Tibial nerve (tissue), 4 donors: ENCODE measurements at places on chromosomes 4 and X. TPM values are rescaled to one million over a fixed set of nuclear protein-coding genes. Genes with fewer than 3 reads are reported as not detected.

TBC1D8B gene
- 8.1 TPM for total RNA-seq

DNA sequence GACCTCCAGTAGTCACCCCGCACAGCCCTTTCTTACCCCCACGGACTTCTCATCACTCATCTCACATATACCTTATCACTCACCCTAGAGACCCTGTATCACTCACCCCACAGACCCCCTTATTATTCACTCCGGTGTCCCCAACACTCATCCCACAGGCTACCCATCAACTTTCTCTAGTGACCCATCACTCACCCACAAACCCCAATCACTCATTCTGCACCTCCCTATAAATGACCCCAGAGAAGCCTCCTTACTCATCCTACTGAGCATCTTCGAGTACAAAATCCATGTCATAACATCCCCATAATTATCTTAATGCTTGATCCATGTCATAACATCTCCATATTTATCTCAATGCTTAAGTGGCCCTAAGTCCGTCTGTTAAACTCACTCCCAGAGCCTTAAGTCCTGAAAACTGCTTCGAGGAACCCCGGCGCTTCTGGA lies 934 bp downstream of the ZNF41 start:
- DNase-seq = no peak

GRCh38 chr4:38949411-38950051 lies 81.9 kb downstream of the FAM114A1 start:
- DNase-seq = no peak

- DNase-seq = no peak
Measured at GRCh38 chr4:178056996-178057395, 614.8 kb upstream of the AGA start.

- no peak for DNase-seq
Measured at GRCh38 chr4:47543331-47543730, 58.3 kb downstream of the ATP10D start.
